ENCODE measurements at places on chromosomes 12 and 14.

DNA sequence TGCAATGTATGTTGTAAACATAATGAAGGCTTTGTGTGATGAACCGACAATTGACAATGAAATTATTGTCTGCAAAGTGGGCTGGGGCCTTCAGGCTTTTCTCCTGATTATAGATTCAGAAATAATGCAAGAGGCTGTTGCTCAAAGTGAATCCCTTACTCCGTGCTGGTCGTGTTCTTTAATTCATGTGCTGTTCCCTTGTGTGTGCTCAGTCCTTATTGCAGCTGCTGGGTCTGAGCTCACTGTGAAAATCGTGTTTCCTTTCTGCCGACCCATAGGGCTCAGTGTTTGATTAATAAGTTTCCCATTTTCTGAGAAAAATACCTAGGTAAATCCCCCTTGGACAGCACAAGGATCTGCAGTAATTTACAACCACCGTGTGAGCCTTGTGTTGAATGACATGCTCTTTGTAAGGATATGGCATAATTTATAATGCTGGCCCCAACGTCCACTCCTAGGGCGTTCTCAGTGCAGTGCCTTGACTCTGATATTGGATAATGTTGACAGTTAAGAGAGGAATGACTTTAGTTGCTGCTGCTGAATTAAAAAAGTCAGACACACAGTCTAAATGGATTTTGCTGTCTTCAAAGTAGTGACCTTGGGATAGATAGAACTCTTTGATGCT is 81.6 kb downstream of the RGS6 start:
- no peak for DNase-seq

- peak; percentile 16 for DNase-seq
These were observed 45.8 kb downstream of the ETNK1 start for GRCh38 chr12:22670762-22671161.

DNA sequence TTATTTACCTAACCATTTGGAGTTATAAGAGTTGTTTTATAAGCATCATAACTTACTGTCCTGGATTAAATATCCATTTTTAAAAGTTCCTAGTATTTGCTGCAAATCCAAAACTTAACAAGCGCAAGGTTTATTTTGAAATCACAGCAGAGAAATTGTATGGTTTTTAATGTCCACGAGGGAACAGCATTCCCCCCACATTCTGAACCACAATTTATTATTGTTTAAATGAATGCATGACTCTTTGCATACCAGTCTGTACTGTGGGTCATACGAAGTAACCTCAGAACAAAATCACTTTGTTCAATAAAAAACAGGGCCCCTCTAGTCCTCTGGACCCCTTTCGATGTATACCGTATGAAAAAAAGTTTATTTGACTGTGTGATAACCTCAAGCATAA is 75.9 kb downstream of the DACT1 start:
- no peak for DNase-seq

- DNase-seq, result no peak
These were observed 90.3 kb downstream of the ETNK1 start for GRCh38 chr12:22715254-22715653.

DNA sequence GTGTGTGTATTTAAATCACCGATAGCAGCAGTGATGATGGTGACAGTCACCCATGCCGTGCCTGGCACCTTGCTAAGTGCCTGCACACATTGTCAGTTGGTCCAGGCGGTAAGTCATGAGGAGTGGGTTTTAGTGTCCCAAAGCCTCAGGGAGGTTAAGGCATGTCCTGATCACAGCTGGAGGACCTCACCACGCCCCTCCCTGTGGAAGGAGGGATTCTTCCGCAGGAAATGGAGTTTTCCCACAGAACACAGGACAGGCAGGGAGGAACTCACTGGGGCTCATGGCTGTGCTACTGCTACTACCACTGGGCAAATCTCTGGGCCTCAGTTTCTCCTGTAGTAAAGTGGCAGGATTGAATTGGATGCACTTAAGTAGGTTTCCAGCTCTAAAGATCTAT is 142.3 kb downstream of the CACNA1C start:
- DNase-seq, result no peak

DNA sequence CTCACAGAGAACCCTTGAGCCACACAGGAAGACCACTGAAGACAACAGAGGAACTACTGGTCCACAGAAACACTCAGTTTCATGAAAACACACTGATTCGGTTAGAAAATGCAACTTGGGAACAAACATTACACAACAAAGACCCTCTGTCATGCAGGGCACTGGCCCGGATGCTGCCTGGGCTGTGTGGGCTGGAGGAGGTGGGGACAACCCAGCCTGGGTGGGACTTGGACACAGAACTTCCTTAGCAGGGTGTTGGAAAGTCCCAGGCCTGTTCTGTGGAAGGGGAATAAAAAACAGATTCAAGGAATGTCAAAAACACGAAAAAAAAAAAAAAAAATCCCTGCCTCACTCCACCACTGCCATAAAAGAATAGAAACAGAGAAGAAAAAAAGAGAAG is 181.0 kb downstream of the MON2 start:
- DNase-seq, result peak; percentile 21

DNA sequence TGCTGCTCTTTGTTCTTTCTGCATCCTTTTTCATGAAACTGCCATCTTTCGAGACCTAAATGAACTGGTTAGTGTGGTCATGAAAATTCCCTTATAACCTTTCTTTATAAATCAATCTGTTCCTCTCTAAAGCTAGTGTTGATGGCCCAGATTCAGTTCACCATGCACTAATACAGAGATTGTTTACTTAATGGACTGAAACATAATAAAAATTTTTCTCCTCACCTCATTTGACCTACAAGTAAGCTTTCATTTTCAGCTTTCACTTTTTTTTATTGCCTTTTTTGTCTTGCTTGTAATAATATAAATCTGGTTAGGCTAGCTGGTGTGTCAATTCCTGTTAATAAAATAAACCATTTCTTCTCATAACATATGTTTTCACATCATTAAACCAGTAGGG is 183.8 kb downstream of the CCDC59 start:
- no peak for DNase-seq

- DNase-seq, result peak; percentile 71
These were observed at the start of gene ANKLE2 for GRCh38 chr12:132761032-132761920. Gene ANKLE2, minus strand, starts transcription at chr12:132761832. Its CDS starts 34 bp downstream, at chr12:132761798.

DNA sequence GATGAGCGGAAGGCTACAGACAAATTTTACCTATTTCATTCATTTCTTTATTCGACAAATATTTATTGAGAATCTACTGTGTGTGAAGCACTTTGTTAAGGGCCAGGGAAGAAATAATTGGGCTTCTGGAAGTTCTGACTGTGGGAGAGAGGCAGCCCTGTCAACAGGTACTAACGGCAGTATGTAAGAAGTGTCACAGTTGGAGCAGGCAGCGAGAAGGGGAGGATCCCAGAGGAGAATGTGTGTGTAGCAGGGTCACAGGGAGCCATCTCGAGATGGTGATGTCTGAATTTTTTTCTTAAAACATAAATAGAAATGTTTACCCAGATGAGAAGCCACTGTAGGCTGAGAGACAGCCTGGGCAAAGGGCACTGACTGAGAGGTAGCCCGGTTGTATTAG is 163.3 kb upstream of the SLC38A2 start:
- no peak for DNase-seq

DNA sequence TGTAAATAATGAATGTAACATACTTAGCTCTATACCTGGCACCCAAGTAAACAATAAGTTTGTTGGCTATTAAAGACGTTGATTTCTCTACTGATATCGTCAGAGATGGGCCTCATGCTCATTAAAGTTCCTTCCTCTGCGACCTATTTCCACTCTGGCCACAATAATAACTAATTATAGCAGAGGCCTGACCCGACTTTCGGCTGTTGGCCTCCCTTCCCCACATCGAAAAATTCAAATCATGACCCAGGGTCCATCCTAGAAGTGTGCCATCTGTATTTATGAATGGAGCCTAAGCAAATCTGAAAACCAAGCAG is 321 bp upstream of the USP30 start:
- no peak for DNase-seq

DNA sequence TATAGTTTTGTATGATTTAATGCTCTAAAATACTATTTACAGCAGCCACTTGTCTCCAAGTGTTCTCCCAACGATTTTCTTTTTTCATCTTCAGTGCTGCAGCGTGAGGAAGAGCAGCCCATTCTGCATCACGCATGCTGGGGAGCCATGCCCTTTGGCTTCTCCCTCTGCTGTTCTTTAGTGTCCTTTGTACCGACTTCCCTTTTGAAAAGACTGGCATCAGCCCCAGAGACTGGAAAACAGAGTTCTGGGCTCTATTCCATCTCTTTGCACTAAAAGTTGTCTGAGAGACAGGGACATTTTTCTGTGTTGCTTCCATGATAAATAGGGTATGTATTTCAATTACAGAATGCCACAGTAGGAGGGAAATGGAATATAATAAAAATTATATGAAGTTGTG is 105.1 kb downstream of the RERG start:
- peak; percentile 21 for DNase-seq

- no peak for DNase-seq
These were observed 18.8 kb upstream of the PIP4K2C start for GRCh38 chr12:57571926-57572762.

DNA sequence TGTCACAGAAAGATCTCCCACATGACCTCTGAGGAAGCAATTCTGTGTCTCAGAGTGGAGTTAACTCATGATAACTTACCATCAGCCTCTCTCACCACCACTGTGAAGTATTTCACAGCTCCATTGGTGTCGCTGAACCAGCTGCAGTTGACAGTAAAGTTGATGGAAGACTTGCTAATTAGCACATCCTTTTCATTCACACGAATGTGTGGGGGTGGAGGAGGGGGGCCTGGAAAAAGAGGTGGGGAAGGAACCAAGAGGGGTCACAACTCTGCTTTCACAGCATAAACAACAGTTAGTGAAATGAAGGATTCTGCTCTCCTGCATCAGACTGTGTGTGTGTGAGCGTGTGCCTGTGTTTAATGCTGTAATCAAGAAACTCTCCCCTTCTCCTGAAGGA is 82.1 kb downstream of the PTPRB start:
- no peak for DNase-seq

GRCh38 chr12:9674226-9674590 is 4.7 kb downstream of the CLEC2D start:
- no peak for DNase-seq
